ENCODE measurements at places on chromosomes 5 and 9. TPM values are rescaled to one million over a fixed set of nuclear protein-coding genes. Genes with fewer than 3 reads are reported as not detected.

HTR1A gene
- not detected for total RNA-seq

TEX48 gene
- not detected for total RNA-seq

NTNG2 gene
- total RNA-seq = 2.4 TPM

- H3K36me3 ChIP-seq = peaks cover 3% of the 10 kb centered on the region
- no peak for DNase-seq
- H3K27me3 ChIP-seq = no peaks in the 10 kb centered on the region
- no peak overlapping the region for H3K27ac ChIP-seq
- peaks cover 20% of the 10 kb centered on the region for H3K4me1 ChIP-seq
- H3K4me3 ChIP-seq = no peak overlapping the region
These were observed 39.6 kb upstream of the ELL2 start for GRCh38 chr5:96001262-96001661.

All from progenitor cell of endocrine pancreas (in vitro differentiated cells).